ENCODE measurements at places on chromosomes 2 and 18.

DNA sequence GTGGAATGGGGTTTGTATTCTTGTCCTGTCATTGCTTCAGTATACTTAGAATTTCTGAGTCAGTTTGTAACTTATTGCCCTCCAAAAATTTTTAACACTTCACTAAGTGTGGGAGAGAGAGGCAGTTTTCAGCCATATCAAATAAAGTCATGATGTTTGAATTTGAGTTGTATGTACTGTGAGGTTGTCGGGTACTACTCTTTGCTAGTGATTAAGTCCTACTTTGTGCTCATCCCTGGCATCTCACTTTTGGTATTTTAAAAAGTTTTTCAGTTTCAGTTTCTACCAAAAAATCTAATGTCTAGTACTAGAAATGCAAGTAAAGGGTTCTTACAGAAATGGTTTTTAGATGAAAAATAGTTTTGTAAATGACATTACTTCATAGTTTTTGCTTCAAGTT lies 40.7 kb downstream of the EIF5B start:
- no peak for DNase-seq

GRCh38 chr2:153152036-153152435 lies 326.5 kb downstream of the RPRM start:
- no peak for DNase-seq

- DNase-seq, result no peak
Measured at GRCh38 chr2:207937823-207938222, 87.5 kb downstream of the PLEKHM3 start.

DNA sequence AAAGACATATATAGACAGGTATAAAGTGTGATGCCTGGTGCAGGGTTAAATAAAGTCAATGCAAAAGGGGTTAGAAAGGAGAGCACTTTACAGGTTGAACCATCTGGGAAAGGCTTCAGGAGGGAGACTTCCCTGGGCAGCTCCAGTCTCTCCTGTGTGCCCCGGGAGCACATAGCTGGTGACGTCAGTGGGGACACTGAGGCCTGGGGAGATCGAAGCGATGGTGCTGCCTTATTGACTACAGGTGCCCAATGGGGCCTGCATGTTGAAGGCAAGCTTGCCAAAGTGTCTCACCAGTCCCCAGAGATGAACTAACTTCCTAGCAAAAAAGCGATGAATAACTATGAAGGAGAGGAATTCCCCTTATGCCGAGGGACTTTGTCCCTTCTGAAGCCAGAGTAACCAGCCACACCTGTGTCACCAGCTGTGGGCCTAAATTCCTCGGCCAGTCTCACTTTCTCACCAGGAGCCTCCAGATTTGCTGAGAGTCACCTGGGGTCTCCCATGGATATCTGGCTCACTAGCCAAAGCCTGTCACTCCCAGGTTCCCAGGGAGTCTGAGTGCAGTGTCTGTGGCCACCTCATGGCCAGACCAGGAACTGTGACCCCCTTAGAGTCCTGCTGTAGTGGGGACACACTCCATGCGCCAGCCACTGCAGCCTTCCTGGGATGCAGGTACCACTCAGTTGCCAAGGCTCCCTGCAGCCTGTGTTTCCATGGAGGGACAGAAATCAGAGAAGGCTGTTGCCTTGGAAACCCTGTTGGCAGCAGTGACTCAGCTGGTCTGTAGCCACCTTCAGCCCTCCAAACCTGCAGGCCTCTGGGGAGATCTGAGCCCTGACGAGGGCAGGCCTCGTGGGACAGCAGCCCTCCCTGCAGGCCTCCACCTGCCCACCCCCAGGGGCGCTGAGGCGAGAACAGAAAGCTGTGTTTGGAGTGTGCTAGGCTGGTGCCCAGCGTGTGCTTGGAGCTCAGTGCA lies 128.7 kb downstream of the CTIF start:
- no peak for DNase-seq

- no peak for DNase-seq
Measured at GRCh38 chr2:115162494-115163293, 720.3 kb downstream of the DPP10 start.

GRCh38 chr2:46915281-46915810 lies at the start of gene MCFD2:
MCFD2 (minus strand) TSS chr2:46915806; CDS start chr2:46909171, 6,635 bp downstream.
- DNase-seq, result no peak

DNA sequence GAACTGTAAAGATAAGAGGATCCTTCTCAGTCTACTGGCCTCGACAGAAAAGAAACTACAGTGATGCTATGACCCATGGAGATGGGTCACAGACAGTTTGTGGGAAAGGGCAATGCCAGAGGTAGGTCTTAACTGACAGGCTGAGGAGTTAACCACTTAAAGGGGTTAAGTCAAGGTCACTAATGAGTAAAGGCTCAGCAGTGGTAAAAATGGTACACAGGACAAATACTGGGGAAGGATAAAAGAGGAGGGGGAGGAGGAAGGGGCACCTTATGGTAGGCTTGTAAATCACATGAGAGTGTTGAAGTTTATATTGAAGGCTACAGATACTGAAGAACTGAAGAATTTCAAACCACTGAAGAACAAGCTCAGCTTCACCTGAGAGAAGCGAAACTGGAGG lies 9.9 kb downstream of the IER3IP1 start:
- no peak for DNase-seq

- no peak for DNase-seq
Measured at GRCh38 chr2:62178741-62179271, 17.1 kb upstream of the B3GNT2 start.

DNA sequence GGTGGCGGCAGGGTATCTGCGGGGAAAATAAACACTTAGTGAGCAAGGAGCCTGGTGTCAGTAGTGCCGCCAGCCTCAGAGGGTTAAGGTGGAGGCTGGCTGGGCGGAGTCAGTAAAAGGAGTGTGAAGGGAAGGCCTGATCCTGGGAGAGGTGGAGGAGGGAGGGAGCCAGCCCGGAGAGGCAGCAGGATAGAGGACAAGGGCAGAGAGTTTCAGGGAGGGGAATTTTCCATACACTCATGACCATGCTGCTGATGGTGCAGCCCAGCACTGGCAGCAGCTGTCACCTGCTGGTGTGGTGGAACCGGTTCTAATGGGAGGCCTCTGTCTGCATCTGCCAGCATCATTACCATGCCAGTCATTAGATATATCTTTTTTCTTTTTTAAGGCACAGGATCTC lies 2.0 kb upstream of the TEX44 start:
- DNase-seq, result no peak

DNA sequence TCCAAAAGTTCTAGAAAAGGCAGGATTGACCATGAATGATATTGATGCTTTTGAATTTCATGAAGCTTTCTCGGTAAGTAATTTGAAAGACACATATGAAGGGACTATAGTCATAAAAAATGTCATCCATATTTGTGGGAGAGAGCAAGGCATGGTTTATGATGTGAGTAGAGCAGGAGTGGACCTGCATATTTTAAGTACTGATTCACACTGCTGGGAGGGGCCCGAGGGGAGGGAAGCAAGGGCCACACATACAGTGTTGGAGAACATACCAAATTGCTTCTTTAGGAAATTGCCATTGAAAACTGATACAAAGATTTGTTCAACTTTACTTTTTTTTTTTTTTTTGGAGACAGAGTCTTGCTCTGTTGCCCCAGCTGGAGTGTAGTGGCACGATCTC lies 39.4 kb downstream of the HADHB start:
- no peak for DNase-seq

DNA sequence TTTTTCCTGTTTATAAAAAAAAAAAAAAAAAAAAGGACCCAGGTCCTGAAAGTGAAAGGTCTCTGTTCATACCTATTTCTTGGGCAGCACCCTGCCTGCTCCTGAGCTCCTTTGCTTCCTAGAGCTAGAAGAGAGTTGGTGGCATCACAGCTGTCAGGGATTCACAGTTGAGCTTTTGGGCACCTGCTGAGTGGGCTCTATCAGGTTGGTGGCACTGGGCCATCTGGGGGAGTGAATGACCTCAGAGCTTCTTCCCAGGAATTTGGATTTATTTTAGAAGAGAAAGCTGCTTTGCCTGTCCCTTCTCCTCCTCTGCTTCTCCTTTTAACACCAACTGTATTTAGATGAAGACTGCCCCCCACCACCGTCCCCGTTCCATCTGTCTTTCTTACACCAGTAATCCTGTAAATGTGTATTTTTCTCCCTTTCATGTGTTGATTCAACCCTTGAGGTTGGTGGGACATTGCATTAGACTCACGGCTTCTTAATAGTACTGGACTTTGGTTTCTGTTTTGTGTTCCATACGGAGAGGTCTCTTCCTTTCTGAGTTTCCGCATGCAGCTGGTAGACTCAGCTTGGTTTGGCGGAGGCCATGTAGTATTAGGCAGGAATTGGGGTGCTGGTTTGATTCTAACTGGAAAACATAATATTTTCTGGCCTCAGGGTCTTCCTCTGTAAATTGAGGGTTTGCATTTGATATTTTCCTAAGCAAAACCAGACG lies 7.6 kb upstream of the MGAT5 start:
- no peak for DNase-seq

- DNase-seq, result no peak
Measured at GRCh38 chr2:74867841-74868658, 34.1 kb downstream of the HK2 start.

DNA sequence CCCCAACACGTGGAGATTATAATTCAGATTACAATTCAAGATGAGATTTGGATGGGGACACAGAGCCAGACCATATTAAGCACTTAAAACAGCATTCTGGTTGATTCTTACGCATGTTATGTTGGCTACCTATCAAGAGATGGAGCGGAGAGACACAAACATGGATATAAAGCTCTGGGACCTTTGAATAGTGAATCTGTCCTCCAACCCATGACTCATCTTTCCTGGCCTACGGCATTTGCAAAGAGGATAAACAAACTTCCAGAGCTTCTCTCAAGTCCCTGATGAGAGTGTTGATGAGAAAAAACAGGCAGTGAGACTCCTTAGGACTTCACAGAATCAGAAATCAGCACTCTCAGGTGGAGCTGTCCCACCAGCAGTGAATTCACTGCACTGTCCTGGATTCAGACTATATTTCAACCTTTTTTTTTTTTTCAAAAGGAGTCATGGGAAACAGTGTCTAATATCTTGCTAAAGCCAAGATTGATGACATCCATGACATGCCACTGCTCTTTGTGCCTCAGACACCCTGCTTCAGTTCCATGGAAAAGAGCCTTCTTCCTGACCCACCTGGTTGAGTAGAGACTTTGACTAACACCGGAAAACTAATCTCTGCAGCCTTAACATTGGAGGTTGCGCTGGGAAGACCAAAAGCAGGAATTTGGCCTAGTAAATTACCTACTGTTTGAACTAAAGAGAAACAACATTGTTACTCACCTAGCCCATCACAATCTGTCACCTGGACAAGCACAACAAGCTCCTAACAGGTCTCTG lies 62.1 kb upstream of the NPAS2 start:
- DNase-seq, result no peak

DNA sequence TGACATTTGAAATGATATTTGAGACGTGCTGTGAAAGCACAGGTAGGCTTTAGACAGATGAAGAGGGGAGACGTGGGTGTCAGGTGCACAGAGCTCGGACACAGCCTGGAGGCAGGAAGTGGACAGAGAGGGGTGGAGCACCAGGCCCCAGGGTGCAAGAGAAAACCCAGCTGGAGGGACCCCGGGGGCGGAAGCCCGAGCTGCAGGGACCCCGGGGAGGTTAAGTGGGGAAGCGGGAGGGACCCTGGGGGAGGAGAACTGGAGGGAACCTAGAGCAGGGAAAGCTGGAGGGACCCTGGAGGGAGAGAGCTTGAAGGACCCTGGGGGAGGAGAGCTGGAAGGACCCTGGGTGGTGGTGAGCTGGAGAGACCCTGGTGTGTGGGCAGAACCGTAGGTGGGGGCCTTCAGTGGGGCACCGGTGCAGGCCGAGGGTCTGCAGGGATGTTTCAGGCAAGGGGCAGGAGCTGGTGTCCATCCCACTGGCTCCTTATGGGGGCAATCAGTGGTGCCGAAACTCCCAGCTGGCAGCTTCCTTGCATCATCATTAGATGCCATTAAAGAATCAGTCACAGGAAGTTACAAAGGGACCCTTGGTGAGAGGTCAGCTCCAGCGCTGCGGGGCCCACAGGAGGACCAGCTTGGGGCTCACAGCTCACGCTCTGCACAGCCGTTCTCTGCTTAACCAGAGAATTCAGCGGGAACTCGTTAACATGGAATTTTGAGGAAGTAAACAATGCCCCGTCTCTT lies 246.6 kb downstream of the EIPR1 start:
- no peak for DNase-seq

- DNase-seq, result no peak
Measured at GRCh38 chr2:212520340-212520739, 18.3 kb downstream of the ERBB4 start.

GRCh38 chr2:120110507-120110906 lies 97.6 kb downstream of the EPB41L5 start:
- DNase-seq, result no peak

- DNase-seq, result no peak
Measured at GRCh38 chr2:222993920-222994650, 57.9 kb upstream of the KCNE4 start.

- peak; percentile 38 for DNase-seq
Measured at GRCh38 chr2:202172439-202173211, 65.8 kb downstream of the SUMO1 start.

- DNase-seq, result no peak
Measured at GRCh38 chr18:59360381-59360780, 1.3 kb upstream of the LMAN1 start.

GRCh38 chr18:677145-677544 lies 19.7 kb downstream of the TYMS start:
- DNase-seq, result no peak

- no peak for DNase-seq
Measured at GRCh38 chr2:85342156-85342555, 12.2 kb downstream of the RETSAT start.

DNA sequence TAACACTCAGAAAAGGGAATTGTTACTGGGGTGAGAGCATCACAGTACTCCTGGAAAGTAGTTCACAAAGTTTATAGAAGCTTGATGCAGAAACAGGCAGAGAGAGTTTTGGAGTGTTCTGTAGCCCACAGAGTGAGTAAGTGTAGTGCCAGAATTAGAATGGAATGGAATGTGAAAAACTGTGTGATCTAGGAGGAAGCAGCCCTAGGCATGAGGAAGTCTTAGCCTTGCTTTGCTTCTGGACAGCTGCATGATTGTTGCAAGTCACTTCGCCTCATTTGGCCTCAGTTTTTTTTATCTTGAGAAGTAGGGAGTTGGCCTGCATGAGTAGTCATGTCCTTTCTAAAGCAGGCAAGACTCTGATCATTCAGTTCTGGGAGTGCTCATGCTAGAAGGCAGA lies 10.9 kb downstream of the SERPINB12 start:
- no peak for DNase-seq

- no peak for DNase-seq
Measured at GRCh38 chr2:130328710-130329109, 14.0 kb upstream of the IMP4 start.

- DNase-seq, result no peak
Measured at GRCh38 chr2:227394401-227394800, 6.7 kb upstream of the SCYGR1 start.

GRCh38 chr2:128345436-128346165 lies 26.9 kb upstream of the HS6ST1 start:
- no peak for DNase-seq
